Activated CD4-positive, alpha-beta T cell treated with anti-CD3 and anti-CD28 coated beads, Interleukin-2, Interleukin-6, amounts not matched to agents 100 ng/mL and 50 ng/mL, durations not matched to agents 16 hours and 8 hours (primary cell): ENCODE measurements at places on chromosomes 6 and 20.

GRCh38 chr20:6384380-6384779 is 261.6 kb upstream of the FERMT1 start:
- no peak for DNase-seq

GRCh38 chr20:3732327-3733118 is at the start of gene HSPA12B:
Gene HSPA12B (plus strand): TSS chr20:3732685. CDS start chr20:3738675, 5,990 bp downstream.
- no peak for DNase-seq

GRCh38 chr20:58128635-58129625 is 99.5 kb downstream of the ANKRD60 start:
- DNase-seq, result no peak

GRCh38 chr6:168546730-168547129 is 105.7 kb downstream of the SMOC2 start:
- DNase-seq, result no peak

DNA sequence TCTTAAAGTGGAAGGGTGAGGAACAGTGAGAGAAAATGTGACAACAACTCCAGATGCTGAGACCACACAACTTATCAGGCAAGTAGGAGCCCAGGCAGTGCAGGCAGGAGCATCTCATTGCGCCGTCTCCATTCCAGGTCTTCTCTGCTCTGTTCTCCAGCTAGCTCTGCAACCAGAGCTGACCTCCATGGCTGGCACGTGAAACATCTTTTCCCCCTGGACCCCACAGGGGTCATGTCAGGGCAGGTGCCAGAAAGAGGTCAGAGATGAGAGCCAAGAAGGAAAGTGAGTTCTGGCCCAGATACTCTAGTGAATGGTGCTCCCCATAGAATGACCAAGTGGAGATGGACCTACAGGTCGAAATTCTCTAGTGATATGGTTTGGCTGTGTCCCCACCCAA is 281.4 kb downstream of the SMOC2 start:
- no peak for DNase-seq

GRCh38 chr6:132726608-132726975 is 12.7 kb upstream of the VNN1 start:
- DNase-seq, result peak; percentile 25

GRCh38 chr6:84854811-84855400 is 90.5 kb upstream of the TBX18 start:
- DNase-seq, result no peak

GRCh38 chr6:108796875-108797274 is 51.3 kb upstream of the ARMC2 start:
- DNase-seq, result no peak

DNA sequence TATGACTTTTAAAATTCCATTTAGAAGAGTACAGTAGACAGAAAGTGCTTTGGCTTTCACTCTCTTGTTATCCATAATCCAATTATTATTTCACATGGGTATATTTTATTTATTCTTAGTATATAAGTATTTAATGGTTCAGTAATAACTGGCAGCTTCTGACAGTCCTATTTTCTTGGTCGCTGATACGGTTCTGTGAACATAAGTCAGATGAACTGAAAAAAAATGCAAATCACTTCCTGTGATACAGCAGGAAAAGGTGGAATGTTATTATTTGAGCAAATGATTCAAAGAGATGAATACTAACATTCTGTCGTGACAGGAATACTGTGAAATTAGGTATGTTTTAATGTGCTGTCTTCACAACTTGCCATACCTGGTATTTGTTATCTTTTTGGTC is 132.3 kb downstream of the ARHGAP18 start:
- no peak for DNase-seq

GRCh38 chr6:109480993-109481480 is 2.0 kb downstream of the ZBTB24 start:
- DNase-seq, result no peak

DNA sequence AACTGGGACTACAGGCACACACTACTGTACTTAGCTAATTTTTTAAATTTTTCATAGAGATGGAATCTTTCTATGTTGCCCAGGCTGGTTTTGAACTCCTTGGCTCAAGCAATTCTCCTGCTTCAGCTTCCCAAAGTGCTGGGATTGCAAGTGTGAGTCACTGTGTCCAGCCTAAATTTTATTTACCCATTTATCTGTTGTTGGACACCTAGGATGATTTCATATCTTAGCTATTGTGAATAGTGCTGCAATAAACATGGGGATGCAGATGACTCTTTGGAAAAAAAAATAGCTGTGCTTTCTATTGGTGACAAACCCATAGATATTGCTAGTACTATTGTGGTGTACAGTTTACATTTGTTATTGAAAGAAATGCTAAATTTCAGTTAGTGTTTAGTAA is 19.6 kb upstream of the SYNCRIP start:
- no peak for DNase-seq

- DNase-seq, result peak; percentile 2
Measured at GRCh38 chr6:10583509-10583901, 62.4 kb downstream of the GCNT2 start.

- no peak for DNase-seq
Measured at GRCh38 chr6:43074847-43075669, 1.1 kb upstream of the PTK7 start.

DNA sequence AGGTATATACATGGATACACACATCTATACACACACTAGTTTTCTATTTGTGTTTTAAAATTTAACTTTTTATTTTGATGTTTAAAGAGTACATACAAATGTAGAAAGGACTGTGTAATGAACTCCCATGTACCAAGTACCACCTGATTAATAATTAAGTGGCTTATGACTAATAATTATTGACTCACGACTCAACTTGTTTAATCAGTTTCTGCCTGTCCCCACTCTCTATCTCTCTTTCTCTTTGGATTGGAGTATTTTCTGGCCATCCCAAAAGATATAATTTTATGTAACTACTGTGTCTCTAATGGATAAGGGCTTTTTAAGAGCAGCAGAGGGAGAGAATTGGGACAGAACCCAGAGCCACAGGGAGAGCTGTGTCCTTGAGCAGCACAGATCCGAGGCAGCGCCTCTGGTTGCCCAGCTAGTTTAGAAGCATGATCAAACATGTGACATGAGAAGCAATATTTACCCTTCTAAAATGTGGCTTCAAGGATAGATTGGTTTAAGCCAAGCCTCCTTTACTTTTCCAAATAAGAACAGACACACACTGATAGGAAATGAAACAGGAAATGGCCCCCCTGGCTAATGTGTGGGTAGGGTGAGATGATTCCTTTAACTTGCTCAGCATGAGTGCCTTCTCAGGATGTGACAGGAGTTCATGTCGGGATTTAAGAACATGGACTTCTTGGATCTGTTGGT is 81.0 kb downstream of the ERMARD start:
- DNase-seq, result no peak

DNA sequence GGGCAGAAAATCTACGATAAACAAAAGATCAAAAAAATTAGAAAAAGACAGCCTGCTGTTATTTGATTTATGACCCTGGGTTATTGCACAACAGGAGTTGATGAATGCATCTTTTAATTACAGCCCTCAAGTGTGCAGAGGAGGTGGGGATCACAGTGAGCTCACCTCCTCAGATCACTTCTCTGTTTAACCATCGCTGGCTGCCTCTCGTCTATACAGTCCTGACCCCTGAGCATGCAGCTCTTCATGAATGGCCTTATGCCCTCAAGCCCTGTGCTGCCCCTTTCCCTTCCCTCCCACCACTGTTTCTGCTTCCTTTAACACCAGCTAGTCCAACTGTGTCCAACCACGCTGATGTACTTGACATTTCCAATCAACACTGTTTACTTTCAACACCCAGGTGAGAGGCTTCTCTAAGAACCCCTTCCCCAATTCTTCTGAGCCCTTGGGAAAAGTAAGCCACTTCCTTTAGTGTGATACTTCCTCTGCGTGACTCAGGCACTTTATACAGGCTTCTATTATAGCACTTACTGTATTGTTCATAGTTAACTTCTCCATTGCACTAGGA is 60.6 kb upstream of the RIPOR2 start:
- DNase-seq, result no peak

GRCh38 chr6:36337814-36338213 is 1.1 kb upstream of the BNIP5 start:
- DNase-seq, result no peak

GRCh38 chr6:145583753-145584152 is 151.6 kb downstream of the EPM2A start:
- no peak for DNase-seq

- DNase-seq, result no peak
Measured at GRCh38 chr6:154127657-154128056, 88.6 kb downstream of the OPRM1 start.

DNA sequence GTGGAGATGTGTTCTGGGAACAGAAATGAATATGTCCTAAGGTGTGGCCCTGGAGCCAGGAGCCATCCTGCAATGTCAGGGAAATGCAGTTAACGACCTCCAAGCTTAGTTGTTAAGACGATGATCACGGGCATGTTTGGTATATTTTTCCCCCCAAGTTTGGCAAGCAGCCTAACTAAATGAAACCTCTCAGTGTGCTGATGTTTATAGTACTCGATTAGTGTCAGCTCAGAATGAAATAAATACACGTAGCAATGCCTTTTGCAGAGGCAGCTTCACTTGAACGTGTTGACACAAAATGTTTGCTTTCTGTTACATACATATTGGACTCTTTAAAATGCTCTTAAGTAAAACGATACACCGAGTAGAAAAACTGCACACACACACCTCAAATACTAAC is 76.2 kb upstream of the OLIG3 start:
- DNase-seq, result no peak

- no peak for DNase-seq
Measured at GRCh38 chr20:64131406-64131805, 24.0 kb upstream of the NPBWR2 start.

GRCh38 chr6:168326294-168327261 is 7.0 kb upstream of the DACT2 start:
- DNase-seq, result no peak

- no peak for DNase-seq
Measured at GRCh38 chr20:58595167-58595566, 55.9 kb upstream of the STX16 start.

DNA sequence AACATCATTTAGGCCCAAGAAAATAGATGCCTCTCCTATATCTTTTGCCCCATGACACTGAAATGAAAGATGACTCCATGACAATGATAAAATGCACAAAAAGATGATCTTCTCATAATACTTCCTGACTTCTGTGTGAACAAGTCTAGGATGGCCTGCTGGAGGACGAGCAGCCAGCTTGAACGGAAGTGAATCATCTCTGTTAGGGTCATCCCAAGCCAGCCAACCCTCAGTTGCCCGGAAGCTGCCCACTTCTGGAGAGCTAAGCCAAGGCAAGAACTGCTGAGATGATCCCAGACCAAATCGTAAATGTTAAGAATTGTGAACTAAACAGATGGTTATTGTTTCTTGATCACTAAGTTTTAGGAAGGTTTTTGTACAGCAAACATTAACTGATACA is 249.7 kb upstream of the HS3ST5 start:
- DNase-seq, result no peak

DNA sequence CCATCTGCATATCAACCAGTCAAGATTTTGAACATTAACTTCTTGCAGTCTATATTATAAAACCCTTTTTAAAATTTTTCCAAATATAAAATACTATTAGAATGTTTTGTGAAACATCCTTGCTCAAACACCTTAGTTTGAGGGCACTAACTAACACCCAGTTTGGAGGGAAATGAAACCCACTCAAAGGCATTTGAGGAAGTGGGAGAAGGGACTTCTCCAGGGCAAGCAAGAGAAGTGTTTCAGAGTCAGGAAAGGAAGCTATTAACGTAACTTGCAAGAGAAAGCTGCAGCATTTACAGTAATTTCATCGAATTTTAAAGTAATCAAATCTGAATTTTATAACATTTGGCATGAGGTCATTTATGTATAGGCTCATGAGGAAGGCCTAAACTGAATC is 21.3 kb downstream of the MTFR2 start:
- no peak for DNase-seq

- DNase-seq, result peak; percentile 62
Measured at GRCh38 chr6:166586424-166587156, at the start of gene RAMACL. Gene RAMACL (minus strand): TSS chr6:166586678. CDS start chr6:166586477, 201 bp downstream.

DNA sequence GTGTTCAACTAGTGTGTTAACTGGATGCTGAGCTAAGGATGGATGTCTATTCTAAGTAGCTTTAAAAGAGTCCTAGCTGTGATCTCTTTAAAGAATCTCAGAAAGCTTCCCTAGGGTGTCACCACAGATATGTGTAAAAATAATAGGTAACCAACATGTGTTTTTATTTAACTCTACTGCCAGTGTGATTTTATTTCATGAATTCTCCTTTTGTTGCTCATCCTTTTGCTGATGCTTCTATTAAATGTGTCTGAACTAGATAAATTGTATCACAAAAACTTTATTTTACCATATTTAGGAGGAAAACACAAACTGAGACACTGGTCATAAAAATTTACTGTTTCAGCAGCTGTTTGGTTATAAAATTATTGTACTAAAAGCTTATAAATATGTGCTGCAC is 809.4 kb upstream of the CITED2 start:
- no peak for DNase-seq

DNA sequence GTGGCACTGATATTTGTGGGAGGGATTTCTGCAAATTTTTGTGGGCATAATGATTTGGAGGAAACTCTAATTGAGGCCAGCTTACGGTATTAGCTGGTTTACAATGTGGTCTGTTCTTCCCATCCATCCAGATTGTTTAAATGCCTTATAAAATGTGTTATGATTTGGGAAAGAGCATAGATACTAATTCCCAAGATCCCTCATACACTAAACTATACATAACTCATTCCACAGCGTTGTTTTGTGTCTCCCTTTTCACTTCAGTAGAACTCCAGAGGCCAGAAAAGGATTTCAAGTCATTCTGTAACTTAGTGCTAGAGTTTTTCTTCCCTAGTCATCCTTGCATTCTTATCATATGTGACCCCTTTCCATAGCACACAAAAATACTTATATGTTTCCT is 292.6 kb upstream of the NT5E start:
- DNase-seq, result no peak

GRCh38 chr6:164854526-164854925 is 454.9 kb downstream of the C6orf118 start:
- no peak for DNase-seq

GRCh38 chr20:57440678-57441509 is 49.7 kb downstream of the RBM38 start:
- no peak for DNase-seq

DNA sequence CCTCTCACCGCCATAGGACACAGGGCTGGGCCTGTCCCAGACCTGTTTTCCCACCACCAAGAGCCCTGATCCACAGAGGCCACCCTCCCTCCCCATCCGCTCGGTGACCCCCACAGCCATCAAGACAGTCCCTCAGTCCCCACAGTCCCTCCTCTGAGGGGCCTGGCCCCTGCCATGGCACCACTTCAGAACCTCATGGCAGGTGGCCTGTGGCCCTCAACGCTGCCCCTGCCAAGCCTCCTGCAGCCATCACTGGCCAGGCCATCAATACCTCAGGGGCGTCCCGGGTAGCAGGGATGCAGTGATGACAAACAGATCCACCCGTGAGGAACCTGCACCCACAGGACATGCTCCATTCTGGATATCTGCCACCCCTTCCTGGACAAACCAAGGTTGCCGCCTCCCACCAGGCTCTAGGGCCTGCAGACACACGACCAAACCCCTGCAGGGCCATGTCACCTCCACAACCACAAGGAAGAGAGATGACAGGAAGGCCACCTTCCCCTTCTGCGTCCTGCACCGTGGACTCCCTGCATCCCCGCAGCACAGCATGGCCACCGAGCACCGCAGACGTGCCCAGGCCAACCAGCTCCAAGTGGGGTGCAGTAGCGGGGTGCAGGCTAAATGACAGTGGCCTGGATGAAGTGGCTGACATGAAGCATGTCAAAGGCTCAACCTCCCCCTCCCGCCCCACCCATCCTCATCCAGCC is 14.0 kb downstream of the TAF4 start:
- DNase-seq, result no peak

GRCh38 chr6:127902933-127903332 is 2.1 kb upstream of the THEMIS start:
- peak; percentile 45 for DNase-seq

- no peak for DNase-seq
Measured at GRCh38 chr6:31592396-31592771, 422 bp downstream of the NCR3 start.
